ENCODE measurements at places on chromosomes 5 and 9.
A peak's percentile ranks its signal among the peaks of the same experiment; 100 is the strongest.

DNA sequence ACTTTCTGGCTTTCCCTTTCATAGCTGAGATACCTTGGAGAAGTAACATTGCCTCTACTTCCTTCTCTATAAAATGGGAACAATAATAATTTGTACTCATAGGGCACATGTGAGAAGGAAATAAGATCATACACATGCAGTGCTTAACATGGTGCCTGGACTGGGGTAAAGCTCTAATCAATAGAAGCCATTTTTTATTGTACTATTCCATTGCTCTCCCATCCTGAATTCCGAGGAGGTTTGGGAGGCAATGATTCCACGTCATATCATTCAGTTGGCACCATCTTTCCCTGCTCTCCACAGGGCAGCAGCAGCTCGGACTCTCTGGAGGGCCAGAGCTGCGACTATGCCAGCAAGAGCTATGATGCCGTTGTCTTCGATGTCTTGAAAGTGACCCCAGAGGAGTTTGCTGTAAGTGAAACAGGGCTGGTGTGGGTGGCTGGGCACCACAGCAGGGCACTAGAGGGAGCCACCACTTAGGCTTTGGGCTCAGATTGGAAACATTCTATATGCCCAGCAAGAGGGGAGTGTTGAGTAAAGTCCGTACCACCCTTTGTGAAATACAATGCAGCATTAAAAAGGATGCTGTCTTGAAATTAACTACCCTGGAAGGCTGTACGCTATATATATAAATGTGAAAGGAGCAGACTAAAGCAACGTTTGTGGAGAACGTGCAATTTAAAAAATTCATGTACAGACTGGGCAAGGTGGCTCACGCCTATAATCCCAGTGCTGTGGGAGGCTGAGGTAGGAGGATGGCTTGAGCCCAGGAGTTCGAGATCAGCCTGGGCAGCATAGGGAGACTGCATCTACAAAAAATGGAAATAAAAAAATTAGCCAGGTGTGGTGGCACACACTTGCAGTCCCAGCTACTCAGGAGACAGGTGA is 51.2 kb downstream of the RALGPS1 start:
- peak; percentile 38 for DNase-seq

DNA sequence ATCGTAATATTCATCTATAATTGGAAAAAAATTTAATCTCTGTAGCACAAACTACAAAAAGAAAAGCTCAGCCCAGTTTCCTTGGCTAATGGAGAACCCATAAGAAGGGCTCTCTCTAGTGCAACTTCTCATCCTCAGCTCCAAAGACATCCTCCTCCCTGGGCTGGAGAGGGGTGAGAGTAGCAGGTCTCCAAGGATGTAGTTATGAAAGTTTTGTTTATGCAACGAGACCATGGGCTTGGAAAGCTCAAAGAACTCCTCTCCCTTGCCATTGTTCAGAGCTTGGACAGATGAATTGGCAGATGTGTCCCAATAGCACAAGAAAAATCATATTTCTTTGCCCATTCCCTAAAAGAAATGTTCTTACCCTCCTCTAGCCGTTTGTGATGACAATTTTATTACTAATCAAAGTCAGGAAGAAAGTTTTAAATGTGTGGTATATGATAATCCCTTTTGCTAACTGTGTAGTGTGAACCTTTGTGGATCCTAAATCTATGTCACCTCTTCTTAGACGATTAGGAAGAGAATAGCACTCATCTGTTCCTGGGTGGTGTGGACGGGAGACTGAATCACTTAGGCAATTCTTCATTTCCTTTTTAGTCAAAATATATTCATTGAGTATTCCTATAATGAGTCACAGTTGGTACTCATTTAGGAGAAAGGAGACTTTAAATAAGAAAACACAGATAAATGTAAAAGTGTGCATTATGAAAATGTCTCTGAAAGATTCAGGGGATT is 52.2 kb downstream of the GARNL3 start:
- no peak for DNase-seq

DNA sequence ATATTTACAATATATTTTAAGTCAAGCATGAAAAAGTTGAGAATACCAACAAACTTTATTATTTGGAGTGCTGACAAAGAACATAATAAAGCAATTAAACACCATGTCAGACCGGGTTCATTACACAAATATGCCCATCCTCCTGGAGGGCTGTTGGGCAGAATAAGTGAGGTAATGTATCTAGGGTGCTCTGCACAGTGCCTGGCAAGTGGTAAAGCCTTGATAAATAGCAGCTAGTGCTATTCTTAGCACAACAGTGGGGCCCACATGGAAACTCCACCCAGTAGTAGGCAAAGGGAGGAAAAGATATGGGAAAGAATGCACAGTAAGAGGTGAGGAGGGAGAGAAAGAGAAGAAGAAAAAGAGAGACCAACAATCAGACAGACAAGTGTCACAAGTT is 97.7 kb downstream of the SLC1A3 start:
- no peak for DNase-seq

- no peak for DNase-seq
Observed at GRCh38 chr5:156367597-156367996, 40.6 kb downstream of the SGCD start.

- DNase-seq: no peak
Observed at GRCh38 chr9:2494562-2494961, 127.0 kb upstream of the VLDLR start.

DNA sequence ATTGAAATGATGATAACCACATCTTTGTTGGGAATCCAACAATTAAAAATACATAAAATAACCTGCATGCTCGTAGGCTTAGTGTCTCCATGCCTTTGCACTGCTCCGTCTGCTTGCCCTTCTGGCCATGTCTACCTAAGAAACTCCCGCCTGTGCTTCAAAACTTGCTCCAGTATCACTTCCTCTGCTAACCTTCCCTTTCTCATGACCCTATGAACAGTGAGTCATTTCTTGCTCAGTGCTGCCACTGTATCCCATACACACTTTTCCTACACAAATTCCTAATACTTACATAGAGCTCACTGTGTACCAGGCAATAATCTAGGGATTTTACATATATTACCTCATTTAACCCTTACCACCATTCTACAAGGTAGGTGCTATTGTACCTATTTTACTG is 33.5 kb downstream of the TMEM245 start:
- DNase-seq: no peak

DNA sequence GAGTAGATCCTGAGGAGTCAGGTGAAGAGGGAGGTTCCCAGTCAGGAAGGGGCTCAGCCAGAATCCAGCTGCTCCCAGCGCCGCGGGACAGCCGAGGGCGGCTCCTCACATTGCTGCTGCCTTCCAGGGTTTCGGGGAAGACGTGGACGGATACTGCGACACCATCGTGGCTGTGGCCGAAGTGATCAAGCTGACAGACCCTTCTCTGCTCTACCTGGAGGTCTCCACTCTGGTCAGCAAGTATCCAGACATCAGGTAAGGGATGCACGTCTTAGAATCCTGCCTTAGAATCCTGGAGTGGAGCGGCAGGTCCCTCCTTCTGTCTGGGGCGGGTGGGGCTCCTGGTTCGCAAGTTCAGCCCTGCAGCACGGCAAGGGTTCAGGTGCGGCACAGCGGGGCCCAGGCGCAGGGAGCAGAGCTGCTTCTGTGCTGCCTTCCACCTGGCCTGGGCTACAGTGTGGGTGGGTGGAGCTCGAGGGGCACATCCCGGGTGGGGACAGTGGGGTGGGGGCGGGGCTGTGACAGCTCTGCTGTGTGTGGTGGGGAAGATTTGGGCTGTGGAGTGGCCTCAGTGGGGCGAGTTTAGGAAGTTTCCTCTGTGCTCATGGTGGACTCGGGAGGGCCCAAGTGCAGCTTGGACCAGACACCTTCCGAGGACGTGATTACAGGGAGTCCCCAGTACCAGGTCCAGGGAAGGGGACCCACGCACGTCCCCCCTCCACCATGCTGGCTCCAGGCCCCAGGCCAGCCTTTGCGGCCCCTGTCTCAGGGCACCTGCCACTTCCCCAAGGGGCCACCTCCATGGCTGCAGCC is 22.8 kb downstream of the EXOC3 start:
- no peak for DNase-seq

DNA sequence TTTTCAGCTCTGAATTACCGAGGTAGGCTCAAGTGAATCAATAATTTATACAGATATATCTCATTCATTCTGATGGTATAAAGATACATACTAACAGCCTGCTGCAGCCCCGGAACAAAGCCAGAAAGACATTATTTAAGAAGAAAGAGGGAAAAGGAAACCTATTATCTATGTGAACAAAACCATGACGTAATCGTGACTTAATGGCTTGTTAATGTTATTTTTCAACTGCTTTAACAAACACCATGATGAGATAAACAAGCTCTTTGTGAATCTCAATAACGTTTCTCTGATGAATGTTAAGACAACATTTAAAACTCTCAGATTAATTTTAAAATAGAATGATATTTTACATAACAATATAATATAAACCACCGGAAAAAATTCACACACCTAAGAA is 237.1 kb downstream of the SLF1 start:
- DNase-seq: no peak

DNA sequence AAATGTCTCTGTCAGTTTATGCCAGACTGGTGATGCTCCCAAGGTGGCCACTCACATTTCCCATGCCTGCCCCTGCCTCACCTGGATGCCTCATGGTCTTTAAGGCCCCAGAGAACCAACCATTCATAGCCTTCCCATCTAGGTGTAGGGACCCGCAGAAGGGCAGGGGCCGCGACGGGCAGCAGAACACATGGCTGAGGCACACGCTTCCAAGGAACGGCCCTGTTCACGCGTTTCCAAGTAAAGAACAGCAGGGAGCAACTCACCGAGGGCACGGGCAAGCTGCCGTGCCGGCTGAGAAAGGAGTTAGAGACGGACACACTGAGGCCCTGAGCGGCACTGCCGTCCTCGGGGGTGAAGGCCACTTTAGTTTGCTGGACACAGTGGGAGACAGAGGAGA is 73.5 kb downstream of the PRRT1B start:
- DNase-seq: no peak

DNA sequence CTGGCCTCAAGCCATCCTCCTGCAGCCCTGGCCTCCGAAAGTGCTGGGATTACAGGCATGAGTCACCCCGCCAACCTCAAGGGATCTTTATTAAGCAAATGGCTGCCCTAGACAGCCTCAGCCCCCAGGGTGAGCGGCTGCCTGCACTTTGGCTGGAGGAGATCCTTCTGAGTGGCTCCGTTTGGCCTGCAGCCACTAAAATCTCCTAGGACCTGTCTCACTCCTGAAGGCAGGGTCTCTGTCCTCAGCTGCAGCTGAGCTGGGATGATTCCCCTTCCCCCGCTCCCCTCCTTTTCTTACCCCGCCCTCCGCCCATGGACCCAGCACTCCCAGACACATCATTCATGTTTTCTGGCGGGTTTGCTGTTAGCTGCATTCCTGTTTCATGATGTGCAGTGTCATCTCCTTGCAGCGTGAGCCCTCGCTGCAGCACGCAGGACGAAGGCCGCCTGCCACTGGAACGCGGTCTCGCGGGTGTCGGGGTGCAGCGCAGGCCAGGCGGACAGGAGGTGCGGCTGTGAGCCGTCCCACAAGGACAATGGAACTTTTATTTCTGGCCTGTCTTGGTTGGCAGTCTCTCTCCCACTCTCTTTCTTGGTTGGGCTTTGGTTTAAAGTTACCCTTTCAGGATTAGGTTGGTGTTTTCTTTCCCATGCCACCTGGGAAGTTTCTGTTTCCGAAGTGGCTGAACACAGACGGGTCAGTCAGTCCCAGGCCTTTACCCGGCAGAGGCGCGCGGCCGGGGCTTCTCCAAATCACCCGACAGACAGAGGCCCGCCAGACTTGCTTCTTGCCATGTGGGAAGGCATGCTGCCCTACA is 137.1 kb downstream of the FOXD1 start:
- no peak for DNase-seq

DNA sequence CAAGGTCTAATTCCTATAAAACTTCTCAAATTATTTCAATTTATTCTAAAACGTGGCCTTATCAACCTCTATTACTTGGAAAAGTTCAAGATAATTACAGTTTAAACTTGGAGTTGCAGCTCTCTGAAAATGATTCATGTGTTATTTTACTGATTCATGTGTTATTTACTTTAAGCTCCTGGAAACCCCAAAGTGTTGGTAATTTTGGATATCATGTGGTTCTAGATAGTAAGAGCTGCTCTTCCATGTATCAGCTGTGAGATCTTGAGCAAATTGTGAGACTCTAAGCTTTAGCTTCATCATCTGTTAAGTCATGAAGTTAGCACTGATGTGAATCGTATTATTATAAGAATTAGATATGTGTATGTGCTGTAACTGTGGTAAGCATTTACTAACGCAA is 749.2 kb downstream of the TLE4 start:
- no peak for DNase-seq

GRCh38 chr5:171750311-171750788 is 35.3 kb upstream of the SMIM23 start:
- DNase-seq: peak; percentile 8

GRCh38 chr5:55427157-55427556 is 107.6 kb downstream of the PLPP1 start:
- DNase-seq: no peak

DNA sequence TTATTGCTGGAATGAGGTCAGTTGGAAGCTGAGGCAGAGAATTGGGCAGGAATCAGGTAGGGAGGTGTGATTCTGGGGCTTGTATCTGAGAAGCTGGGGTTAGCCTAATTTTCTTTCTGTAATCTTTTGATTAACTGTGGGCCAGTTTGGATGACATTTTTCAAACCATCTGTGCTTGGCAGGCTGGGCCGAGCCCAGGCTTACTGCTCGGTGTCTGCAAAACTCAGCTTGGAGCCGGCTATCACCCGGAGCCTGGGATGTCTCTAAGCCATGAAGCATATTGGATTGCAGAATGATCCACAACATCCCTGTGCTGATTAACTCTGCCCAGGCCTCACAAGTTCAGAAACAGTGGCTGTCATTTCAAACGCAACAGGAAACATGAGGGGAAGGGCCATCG is 26.5 kb downstream of the KCNMB1 start:
- DNase-seq: no peak

DNA sequence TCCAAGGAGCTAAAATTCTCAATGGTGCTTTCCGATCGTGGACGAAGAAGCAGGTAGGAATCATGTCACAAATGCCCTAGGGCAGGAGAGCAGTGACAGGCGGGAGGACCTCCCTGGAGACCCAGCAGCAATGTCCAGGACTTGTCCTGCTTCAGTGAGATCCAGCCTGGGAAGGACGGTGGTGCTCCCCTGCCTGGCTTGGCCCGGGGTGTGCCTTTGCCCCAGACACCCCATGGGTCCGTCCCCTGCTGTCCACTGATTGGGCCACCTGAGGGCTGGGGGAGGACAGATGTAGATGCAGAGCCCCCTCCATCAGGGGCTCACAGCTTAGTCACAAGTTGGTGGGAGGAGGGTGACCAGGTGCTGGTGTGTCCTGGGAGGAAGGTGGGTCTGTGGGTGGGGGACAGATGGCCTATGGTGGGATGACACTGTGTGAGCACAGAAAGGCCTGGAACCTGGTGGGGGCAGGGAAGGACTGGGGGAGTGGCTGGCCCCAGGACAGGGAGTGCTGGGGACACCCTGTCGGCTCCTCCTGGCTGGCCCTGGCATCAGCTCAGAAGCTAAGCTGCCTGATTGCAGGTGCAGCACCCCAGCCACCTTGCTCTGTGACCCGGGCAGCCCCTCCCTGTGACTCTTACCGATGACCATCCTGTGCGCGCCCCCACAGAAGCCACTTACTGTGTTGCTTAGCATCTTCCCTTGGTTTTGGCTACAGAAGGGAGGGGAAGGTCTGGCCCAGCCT is 82.0 kb downstream of the PHF2 start:
- DNase-seq: no peak

- DNase-seq: no peak
Observed at GRCh38 chr9:93586290-93587057, 10.1 kb downstream of the PHF2 start.

Measured in HCT116 (cell line).